ENCODE measurements at places on chromosomes 4 and X.

GRCh38 chr4:33262824-33263223 lies 2542.7 kb downstream of the PCDH7 start:
- H3K36me3 ChIP-seq: no peaks in the 10 kb centered on the region
- no peaks in the 10 kb centered on the region for H3K27me3 ChIP-seq
- H3K4me1 ChIP-seq: no peaks in the 10 kb centered on the region
- no peak overlapping the region for H3K4me3 ChIP-seq

DNA sequence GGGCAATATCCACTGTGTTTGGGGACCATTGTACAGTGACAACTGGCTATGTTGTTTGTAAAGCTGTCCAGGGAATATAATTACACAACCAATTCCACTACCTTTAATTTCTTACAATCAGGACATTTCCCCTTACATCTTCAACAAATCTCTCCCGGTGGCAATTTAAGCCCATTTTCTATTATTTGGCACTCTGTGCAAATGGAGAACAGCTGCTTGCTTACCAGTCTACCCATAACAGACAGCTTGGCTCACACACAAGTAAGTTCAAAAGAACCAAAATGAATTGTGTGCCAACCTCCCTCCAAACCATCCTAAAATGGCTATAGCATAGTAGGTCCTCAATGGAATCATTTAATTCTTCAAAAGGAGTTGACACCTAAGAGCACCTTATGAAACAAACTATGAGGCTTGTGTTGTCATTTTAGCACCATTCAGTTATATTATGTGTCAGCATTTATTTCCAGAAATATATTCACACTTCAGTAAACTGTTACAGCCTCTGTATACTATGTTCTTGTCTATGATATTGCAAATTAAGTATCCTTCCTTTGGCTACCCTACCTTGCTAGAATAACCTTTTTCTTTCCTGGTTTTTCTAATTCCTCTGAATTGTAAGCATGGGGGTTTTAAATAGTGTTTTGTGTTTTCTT lies 18.4 kb downstream of the GABRA4 start:
- H3K4me3 ChIP-seq: no peak overlapping the region
- no peak overlapping the region for H3K27ac ChIP-seq
- H3K27me3 ChIP-seq: peaks cover 4% of the 10 kb centered on the region
- H3K36me3 ChIP-seq: no peaks in the 10 kb centered on the region

DNA sequence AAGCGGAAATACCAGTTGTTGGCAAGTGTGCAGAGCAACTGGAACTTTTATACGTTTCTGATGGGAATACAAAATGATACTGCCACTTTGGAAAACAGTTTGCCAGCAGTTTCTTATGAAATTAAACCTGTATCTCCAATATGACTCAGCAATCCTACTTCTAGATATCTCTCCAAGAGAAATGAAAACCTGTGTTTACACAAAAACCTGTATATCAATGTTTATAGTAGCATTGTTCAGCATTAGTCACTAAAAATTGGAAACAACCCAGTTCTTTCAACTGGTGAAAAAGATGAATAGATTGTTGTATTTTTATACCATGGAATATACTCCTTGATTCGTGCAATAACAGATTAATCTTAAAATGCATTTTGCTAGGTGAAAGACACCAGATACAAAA lies 26.8 kb downstream of the ATP7A start:
- peaks cover 2% of the 10 kb centered on the region for H3K4me1 ChIP-seq
- H3K27me3 ChIP-seq: no peaks in the 10 kb centered on the region
- H3K27ac ChIP-seq: no peak overlapping the region
- DNase-seq: no peak

GRCh38 chr4:104093247-104093646 lies 373.5 kb upstream of the TACR3 start:
- H3K4me3 ChIP-seq: no peak overlapping the region
- H3K27ac ChIP-seq: no peak overlapping the region
- no peaks in the 10 kb centered on the region for H3K36me3 ChIP-seq
- no peaks in the 10 kb centered on the region for H3K27me3 ChIP-seq

GRCh38 chr4:41887821-41888686 lies 47.2 kb upstream of the TMEM33 start:
- H3K27ac ChIP-seq: no peak overlapping the region
- DNase-seq: no peak
- H3K4me3 ChIP-seq: no peak overlapping the region
- peaks cover 3% of the 10 kb centered on the region for H3K27me3 ChIP-seq

GRCh38 chrX:24920769-24921168 lies 95.0 kb downstream of the ARX start:
- no peak overlapping the region for H3K4me3 ChIP-seq
- DNase-seq: no peak
- no peaks in the 10 kb centered on the region for H3K4me1 ChIP-seq
- no peak overlapping the region for H3K27ac ChIP-seq
- H3K36me3 ChIP-seq: peaks cover 8% of the 10 kb centered on the region
- no peaks in the 10 kb centered on the region for H3K27me3 ChIP-seq

GRCh38 chr4:139645458-139645857 lies 20.2 kb upstream of the MGST2 start:
- no peaks in the 10 kb centered on the region for H3K4me1 ChIP-seq
- no peak overlapping the region for H3K27ac ChIP-seq
- no peak overlapping the region for H3K4me3 ChIP-seq
- no peaks in the 10 kb centered on the region for H3K36me3 ChIP-seq

All from memory B cell (primary cell).